ENCODE measurements at places on chromosomes 2 and 18. TPM values are rescaled to one million over a fixed set of nuclear protein-coding genes. Genes with fewer than 3 reads are reported as not detected.

The CNTNAP5 gene
- not detected for total RNA-seq

The DYNAP gene
- not detected for total RNA-seq

The GCG gene
- not detected for total RNA-seq

The CEBPZOS gene
- total RNA-seq: 15.4 TPM

The PECR gene
- 4.6 TPM for total RNA-seq

The CDH2 gene
- total RNA-seq: 21.9 TPM

The RNF181 gene
- 212 TPM for total RNA-seq

The AQP12B gene
- not detected for total RNA-seq

The PARD3B gene
- 1.4 TPM for total RNA-seq

The ASPRV1 gene
- total RNA-seq: 0.26 TPM

The HSBP1L1 gene
- total RNA-seq: 61.7 TPM

The OSR1 gene
- 18.8 TPM for total RNA-seq
